Activated CD4-positive, alpha-beta T cell treated with anti-CD3 and anti-CD28 coated beads for 1 hour (primary cell): ENCODE measurements at places on chromosomes 3 and 15.

DNA sequence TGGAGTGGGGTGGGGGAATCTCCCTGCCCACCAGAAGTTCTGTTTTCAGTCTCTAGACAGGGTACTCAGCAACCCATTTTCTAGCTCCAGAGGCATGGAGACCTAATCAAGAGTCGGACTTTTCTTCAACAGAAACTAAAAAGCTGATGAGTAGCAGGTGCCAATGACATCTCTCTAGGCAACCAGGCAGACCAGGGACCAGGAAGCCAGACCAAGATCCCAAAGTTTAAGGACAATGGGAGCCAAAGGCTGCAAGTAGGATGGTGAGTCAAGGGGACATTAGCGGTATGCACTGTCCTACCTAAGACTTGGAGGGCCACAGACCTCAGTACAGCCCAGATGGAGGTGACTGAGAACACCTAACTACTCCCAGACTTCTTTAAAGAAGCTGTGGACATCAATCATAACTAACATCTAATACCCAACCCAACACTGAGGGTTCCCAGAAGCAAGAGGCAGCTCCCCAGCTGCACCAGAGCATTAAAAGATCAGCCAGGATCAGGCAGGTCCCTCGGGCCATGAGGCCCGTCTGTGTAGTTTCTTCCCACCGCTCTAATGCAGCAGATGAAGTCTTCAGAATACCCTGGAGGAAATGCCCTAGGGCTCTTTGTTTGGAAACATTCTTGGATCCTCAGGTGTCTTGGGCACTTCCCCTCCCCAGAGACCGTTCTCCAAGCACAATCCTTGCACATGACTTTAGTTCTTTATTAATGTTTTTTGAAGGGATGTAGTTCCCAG, 979 bp downstream of the CCDC71 start:
- no peak for DNase-seq

- DNase-seq: no peak
These were observed 447.3 kb downstream of the TAFA4 start for GRCh38 chr3:68485051-68485450.

DNA sequence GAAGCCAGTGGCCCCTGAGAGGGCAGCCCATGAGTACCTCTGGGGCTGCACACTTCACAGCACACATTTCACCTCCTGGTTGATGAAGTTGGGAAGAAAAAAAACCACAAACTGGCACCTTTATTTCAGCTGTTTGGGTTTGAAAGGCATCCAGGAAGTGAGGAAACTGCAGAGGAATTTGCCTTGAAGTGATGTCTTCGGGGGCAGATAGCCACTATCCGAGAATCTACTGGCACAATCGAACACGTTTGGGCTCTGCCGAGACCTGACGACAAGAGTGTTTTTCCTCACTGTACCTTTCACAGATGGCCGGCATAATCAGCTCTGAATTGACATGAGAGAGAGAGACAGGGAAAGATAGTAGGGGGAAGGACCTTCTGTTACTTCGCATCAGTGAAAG, 59.7 kb downstream of the LRIG1 start:
- DNase-seq: no peak

GRCh38 chr3:13167829-13168228, 94.6 kb upstream of the IQSEC1 start:
- no peak for DNase-seq

DNA sequence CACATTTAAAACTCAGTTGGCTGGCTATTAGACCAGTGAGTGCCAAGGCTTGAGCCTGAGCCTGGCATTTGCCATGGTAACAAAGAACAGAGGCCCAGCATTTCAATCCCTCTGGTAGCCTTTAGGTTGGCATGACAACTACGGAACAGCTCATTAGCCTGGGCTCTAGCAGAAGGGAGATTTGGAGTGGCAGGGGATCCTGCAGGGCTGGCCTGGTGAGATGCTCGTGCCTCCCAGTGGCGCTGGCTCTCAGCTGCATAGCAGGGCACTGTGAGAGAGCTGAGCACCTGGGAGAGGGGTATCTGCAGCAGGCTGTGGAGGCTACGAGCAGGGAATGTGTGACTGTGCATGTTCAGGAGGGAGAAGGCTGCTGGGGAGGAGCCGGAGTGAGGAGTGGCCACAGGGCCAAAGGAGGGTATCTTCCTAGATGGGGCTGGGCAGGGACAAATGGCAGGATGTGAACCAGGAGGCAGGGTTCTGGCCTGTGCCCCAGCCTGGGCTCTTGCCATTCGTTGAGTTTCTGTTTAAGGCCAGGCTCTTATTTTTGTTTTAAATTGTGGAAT, 5.6 kb upstream of the ABTB1 start:
- DNase-seq: no peak

GRCh38 chr15:85329561-85330422, 50.6 kb upstream of the AKAP13 start:
- no peak for DNase-seq

DNA sequence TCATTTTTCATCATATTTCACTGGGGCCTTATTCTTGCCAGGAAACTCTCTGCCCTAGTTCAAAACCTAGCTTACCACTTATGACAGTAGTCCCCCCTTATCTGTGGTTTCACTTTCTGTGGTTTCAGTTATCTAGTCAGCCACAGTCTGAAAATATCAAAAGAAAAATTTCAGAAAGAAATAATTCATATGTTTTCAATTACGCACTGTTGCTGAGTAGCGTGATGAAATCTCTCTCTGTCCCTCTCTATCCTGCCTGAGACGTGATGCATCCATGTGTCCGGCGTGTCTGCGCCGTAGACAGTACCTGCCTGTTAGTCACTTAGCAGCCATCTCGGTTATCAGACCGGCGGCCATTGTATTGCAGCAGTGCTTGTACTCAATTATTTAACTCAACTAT, 369.9 kb upstream of the MCTP2 start:
- no peak for DNase-seq

DNA sequence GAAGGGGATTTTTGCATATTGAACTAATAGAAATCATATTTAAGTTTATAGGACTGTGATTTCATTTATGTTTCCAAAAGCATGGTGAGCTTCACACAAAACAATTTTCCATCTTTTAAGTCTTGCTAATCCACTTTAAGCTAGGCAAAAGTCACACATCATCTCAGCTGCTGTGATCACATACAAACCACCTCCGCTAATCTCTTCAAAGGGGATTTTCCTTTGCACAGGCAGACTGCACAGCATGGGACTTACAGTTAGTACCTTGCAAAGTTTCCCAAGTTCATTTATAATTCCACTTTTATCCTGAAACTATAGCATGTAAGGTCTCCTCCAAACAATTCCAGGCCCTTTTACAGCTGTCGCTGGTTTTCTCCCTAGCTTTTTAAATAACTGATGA, 225.1 kb upstream of the CNTN3 start:
- DNase-seq: no peak

GRCh38 chr3:59605318-59605717, 555.5 kb upstream of the CFAP20DC start:
- no peak for DNase-seq

DNA sequence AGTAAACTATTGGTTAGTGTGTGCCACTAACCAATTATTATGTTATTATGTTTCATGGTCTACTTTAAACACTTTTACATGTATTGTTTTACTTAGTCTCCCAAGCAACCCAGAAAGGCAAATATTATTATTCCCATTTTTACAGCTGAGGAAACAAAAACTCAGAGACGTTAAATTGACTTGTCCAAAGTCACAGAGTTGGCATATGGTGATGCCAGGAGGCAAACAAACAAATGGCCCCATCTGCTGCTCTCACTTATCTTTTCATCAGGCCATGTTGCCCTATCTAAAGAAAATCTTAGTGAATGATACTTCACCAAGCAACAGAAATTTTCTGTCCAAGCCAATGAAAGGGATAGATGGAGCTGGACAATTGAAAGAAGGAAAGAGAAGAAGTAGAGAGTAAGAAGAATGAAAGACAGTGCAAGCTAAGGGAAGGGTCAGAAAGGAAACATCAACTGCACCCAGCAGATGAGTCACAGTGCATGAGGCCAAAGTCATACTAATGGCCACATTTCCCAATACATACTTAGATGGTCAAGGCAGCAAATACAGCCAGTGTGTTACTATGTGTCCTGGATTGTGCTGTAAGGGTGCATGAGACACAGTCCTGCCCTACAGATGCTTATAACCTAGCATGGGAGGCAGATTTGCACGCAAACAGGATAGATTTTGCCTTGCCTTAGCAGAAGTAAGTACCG, 266.9 kb downstream of the KCNMB2 start:
- no peak for DNase-seq

DNA sequence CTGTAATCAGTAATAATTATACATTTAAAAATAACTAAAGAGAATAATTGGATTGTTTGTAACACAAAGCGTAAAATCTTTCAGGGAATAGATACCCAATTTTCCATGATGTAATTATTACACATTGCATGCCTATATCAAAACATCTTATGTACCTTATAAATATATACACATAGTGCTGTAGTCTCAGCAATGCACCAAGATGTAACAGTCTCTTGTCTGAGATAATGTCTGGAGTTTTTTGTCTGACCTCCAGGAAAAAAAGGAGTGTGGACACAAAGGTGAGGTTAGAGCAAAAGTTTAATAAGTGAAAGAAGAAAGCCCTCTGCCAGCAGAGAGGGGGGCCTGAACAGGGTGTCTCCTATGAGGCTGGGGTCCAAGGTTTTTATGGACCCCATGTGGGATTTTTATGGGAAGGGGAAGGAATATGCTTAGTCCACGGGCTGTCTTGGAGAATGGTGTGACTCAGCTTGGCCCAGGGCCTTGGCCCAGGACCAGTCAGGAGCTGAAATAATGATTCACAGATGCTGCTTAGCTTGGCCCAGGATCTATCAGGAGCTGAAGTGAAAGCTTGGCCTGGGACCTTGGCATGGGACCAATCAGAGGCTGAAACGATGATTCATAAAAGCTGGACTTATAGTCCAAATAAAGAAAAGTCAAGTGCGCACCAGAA, 545.0 kb downstream of the ZPLD1 start:
- no peak for DNase-seq

DNA sequence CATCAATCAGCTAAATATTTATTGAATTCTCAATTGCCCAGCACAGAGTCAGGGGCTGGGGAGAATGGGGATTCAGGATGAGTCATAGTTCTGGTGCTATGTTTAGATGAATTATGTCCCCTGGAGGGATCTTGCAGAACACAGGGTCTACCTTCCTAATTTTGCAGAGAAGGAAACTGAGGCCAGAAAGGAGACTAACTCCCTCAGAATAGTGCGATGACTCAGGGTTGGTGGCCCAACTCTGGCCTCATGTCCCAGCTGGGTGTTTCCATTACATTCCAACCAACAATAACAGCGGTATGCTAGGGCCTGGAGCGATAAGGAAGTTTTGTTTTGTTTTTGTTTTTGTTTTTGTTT, 270.9 kb downstream of the TLE3 start:
- DNase-seq: no peak

- DNase-seq: no peak
These were observed 76.2 kb downstream of the IMPG2 start for GRCh38 chr3:101244212-101244575.

DNA sequence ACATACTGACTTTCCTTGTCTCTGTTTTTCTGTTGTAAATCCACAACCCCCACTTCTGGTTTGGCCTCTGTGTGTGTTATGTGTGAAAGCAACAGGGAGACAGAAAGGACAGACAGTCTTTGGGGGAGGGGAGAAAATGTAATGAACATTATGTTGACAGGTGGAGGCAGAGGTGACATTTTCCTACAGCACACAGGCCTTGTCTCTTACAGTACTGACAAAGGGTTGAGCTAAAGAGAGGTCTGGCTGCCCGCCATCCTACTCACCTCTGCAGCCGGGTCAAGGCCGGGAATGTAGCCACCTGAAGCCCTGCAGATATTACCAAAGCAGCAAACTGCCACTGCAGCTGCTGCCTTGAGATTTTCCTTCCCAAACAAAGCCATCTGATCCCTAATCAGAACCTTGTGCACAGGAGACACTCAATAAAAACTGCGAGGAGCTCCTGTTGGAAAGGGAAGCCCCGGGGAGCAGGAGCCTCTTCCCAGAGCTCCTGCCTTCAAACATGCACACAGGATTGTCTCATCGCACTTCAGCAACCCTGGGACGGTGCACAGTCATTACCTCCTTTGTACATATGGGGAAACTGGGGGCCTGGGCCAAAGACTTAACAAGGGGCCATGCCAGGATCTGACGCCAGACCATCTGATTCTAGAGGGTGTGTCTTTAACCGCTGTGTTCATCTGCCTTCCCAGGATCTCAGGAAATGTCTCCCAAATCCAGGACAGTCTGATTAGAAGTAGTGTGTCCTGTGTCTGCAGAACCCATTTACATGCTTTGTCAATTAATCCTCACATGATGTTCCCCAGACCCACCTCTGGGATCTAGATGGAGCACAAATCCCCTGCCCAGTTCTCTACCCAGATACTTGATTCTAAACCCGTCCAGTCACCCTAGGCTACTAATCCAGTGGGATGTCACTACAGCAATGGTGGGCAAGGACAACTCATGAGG, 14.2 kb downstream of the MYO5C start:
- no peak for DNase-seq

DNA sequence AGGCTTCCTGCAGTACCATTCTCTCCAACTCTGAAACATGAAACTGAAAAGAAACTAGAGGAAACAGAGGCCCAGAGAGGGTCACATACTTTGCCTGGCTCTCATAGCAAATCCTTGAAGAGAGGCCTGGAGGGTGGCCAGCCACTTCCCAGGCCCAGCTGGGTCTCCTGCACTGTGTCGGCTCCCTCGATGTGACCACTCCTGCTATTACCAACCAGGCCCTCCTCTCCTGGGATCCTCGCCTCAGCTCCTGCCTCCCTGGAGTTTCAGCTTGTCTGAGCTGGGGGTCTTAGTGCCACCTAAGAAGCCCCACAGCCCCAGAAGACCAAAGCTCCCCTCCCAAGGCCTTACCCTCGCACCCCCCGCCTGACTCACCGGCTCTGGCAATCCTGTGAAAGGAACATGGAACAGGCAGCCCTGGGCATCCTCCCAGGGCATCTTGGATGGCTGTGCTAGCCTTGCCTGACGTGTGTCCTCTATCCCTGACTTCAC, 4.6 kb downstream of the LOXL1 start:
- DNase-seq: no peak

DNA sequence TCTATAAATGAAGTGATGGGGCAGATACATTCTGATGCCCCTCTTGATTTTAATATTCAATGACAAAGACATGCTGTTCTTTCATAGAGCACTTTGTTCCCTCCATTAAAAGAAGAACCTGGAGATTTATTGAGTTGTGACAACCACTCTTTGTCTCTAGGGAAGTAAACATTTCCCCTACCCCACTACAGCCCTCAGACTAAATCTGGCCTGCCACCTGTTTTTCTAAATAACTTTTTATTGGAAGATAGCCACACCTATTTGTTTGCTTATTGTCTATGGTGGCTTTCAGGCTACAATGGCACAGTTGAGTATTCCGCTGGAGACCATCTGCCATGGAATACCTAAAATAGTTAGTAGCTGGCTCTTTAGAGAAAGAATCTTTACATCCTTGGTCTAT, 41.2 kb upstream of the ZNF385D start:
- DNase-seq: no peak

GRCh38 chr3:102593812-102594602, 159.2 kb downstream of the ZPLD1 start:
- DNase-seq: no peak

- no peak for DNase-seq
These were observed 1035.9 kb downstream of the PLOD2 start for GRCh38 chr3:145124900-145125678.
